ENCODE measurements at places on chromosomes 6 and 20.

- no peak for DNase-seq
These were observed 57.2 kb downstream of the KLHL31 start for GRCh38 chr6:53608396-53608795.

- no peak for DNase-seq
These were observed 553.7 kb upstream of the JARID2 start for GRCh38 chr6:14692208-14692607.

DNA sequence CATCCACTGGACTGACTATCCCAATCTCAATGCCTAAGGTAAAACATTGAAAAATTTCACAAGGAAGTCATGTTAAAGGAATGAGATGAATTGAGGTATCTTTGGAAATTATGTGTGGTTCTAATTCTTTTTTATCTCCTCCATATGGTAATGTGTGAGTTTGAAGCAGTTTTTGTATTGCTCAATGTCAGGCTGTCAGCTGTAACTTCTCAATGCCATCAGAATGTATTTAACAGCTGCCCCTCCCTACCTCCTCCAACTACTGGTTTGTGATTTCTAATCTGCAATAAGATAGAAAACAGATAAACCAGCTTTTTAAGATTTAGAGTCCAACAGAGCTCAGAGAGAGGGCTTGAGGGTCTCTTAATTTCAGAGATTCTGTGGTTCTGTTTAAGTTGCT lies 1005.8 kb upstream of the ADGRB3 start:
- DNase-seq: no peak

DNA sequence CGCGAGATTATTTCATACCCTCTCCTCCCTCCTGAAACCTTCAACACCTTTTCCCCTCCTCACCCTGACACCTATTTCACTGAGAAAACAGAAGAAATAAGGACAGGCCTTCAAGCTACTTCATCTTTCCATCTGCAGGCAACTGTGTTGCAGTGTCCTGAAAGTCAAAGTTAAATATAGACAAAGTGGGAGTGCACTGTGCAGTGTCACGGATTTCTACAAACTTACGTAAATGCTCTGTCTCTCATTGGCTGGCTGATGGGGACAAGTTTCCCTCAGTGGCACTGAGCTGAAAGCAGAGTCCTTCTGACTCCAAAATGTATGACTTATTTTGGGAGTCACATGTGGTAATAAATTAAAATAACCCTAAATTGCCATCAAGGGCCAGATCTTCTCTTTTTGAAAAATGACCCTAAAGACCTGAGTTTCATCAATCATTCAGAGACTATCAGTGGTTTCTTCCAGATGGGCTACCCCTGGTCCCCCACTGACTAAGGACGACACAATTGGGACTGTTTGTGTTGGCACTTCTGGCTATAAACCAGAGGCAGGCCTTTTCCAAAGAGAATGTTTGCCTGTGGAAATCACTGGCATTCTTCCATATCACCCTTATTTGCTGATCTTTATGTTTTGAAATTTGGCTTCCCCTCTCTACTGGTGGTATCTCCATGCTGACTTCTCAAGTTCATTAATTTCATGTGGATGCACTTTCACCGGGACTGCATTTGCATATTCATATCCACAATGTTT lies 21.6 kb downstream of the ALDH8A1 start:
- no peak for DNase-seq

DNA sequence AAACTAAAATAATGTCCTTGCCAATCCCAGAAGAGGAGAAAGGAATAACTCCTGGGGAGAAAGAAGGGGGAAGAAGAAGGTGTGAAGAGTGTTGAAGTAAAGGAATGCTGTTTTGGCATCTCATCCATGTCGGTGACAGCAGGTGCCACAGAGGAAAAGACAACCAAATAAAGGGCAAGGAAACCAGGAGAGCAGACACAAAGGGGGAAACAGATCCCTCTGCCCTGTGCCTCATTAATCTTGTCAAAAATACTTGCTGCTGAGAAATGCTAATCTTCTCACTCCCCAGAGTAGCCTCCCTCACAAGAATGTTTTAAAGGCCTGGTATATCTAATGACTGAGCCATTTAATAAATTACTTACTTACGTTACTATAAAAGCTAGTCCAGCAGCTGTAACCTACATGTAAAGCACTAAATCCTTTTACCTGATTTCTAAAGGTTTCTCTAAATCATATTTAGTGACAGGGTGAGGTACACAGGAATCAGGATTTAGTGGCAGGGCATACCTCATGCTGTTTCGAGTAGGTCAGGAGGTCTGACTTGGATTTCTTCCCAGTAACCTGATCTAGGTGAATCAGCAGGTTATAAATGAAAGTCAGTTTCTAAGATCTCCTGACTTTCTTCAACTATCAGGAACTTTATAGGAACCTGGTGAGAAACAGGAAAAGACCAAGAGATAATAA lies 377.1 kb downstream of the CENPW start:
- DNase-seq: no peak

DNA sequence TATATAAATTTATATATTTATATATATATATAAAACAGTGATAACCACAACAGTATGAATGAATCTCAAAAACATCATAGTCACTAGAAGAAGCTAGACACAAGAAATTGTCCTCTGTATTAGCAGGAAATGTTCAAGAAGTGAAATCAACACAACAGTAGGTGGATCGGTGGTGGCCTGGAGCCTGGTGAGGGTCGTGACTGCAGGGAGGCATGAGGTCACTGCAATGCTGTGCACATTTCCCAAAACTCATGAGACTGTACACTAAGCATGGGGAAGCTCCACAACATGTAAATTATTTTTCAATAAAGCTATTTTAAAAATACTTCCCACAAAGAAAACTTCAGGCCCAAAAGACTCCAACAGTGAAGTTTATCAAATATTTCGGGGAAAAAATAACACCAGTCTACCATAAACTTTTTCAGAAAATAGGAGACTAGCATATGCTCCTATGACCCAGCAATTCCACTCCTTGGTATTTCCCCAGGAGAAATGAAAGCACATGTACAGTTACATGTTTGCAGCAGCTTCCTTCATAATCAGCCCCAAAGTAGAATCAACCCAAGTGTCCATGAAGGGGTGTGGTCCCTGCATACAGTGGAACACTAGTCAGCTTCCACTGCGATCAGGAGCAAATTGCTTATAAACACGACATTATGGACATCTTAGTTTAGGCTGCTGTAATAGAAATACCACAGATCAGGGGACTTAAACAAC lies 144.2 kb downstream of the TBXT start:
- no peak for DNase-seq

DNA sequence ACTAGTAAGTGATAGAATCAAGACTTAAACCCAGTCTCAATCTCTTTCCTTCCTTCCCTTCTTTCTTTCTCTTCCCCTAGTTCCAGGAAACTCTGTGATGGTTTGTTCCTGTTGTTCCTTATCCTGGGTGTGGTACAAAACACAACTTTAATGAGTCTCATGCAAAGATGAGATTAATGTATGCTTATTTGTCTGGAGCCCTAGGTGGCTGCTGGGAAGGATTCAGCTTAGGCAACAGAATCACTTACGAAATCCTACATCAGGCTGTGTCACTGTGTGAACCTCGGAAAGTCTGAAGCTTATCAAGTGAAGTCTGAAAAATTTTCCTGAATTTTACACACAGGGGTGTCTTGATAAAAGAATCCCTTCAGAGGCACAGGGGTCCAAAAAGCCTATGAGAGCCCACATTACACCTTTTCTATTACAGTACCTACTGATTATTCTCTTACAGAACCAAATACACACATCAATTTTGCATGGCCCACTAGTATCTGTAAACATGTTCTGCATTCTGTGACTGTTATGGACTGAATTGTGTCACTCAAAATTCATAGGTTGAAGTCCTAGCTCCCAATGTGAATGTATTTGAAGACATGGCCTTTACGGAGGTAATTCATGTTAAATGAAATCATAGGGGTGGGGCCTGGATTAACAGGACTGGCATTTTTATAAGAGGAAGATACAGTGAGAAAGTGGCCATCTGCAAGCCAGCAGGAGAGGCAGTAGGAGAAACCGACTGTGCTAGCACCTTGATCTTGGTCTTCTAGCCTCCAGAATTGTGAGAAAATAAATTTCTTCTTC lies 144.7 kb downstream of the MYB start:
- no peak for DNase-seq

DNA sequence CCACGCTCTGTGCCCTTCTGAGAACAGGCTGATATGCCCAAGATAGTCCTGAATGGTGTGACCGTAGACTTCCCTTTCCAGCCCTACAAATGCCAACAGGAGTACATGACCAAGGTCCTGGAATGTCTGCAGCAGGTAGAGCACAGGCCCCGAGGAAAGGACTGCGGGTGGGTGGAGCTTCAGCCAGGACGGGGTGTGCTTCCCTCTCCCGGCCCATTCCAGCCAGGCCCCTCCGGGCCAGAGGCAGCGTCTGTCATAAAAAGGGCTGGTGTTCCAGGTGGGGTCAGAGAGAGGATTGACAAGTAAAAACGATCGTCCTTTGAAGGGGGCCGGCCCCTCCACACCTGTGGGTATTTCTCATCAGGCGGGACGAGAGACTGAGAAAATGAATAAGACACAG lies 1.3 kb downstream of the RTEL1 start:
- DNase-seq: no peak

DNA sequence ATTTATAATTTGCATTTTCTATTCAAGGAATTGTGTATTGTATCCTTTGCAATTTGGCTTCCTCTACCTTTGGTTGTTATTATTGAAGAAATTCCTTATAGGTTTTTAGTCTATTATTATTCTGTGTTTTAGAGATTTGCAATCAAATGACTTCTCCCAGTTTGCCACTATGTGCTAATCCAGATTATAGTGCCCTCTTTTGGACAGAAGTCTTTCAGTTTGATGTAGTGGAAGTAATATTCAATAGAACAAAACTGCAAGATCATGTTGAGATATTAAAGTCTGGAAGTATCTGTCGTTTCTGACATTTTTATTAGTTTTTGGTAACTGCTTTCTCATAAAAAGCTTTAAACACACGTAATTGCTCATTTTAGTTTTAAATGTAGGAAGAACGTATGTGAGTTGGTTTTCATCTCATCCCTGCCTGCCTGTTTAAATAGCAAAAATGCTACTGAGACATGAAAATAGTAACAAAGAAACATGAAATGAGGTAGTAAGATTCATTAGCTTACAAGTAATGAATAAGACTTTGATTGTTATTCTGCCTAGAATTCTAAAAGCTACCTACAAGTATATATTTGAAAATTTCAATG lies 72.8 kb downstream of the RTN4IP1 start:
- no peak for DNase-seq

DNA sequence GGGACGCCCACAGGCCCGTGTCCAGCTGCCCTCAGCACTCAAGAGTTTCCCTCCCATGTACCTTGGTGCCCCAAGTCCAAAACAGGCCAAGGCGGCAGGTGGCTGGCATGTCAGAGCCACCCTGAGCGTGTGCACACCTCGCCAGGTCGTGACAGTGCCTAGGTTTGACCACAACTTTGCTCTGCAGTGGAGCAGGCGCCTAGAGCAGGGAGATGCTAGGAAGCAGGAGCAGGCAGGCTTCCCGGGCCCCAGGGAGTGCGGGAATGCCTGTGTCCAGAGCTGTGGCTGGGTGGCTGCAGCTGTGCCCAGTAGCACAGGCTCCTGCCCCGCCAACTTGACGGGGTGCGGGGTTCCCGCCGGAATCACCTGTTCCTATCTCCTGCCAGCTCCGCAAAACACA lies 380.8 kb upstream of the IMPG1 start:
- DNase-seq: no peak

- DNase-seq: no peak
These were observed 7.2 kb downstream of the PEX3 start for GRCh38 chr6:143457563-143458359.

DNA sequence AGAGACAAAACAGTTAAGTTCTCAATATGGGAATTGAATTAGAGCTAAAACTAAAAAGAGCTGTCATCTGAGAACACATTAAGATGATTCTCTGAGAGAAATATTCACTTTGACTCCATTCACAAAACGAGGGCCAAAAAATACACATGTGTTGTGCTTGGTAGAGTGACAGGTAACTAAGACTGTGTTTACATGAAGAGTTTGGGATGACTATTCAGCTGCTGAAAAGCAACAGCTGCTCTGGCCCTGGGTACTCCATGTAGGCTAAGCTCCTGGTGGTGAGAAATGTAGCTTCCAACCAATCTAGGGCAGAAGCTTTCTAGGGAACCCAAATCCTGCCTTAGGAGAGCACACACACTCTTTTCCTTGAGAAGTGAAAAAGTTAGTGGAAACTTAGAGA lies 184.5 kb downstream of the COL21A1 start:
- no peak for DNase-seq

GRCh38 chr6:1376653-1377052 lies 12.7 kb upstream of the FOXF2 start:
- DNase-seq: no peak

DNA sequence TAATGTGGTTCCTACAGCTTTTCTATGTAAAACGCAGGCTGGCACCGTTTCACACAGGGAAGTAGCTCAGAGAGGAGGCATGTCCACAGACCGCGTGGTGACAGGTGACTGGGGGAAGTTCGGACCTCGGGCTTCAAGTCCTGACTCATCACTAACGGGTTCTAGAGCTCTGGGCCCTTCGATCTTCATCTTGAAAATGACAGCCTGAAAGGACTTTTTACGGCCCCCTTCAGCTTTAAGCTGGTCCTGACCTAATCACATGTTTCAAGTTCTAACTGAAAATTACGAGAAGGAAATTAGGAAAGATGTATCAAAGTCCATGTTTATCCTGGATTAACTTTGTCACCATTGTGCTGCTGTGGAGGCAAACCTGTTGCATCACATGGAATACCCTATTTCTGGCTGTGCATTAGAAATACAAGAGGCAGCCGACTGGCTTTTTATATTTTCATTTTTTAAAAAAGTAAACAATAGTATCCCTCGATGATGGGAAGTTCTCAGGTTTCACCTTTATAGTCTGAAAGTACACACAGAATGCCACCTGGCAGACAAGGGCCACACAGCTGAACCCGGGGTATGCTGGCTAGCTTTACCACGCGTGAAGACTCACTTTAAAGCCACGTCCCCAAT lies 2.0 kb downstream of the MAN1A1 start:
- no peak for DNase-seq

DNA sequence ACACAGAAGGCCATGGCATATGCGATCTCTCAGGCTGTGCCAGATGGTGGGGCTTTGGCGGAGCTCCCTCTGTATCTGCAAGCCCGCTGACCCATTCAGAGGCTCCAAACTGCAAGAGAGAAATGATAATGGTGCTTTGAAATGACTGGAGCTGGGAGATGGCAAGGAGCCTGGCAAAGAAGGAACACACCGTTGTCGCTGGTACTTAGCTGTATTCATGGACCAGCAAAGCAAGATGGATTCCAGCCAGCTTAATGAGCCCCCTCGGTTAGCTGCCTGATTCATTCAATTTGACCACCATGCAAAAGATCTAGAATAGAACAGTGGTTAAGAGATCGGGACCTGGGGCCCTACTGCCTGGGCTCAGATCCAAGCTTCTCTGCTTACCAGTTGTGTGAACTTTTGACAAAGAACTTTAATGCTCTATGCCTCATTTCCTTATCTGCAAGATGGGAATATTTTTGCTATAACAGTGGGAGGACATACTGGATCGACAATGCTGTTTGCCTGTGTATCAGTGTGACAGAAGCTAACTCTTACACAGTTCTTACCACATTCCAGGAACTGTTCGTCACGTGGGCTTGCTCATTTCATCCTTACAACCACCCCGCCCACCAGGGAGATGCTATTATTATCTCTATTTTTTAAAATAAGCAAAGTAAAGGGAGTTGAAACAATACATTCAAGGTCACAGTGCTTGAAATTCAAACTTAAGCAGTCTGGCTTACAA lies 317.8 kb upstream of the SULF2 start:
- DNase-seq: no peak

All from activated T-cell treated with anti-CD3 and anti-CD28 coated beads, Interleukin-2, amount 50 U/mL, for 24 hours (primary cell).